Retina (tissue), 1 donor: ENCODE measurements at places on chromosomes 4 and X.

DNA sequence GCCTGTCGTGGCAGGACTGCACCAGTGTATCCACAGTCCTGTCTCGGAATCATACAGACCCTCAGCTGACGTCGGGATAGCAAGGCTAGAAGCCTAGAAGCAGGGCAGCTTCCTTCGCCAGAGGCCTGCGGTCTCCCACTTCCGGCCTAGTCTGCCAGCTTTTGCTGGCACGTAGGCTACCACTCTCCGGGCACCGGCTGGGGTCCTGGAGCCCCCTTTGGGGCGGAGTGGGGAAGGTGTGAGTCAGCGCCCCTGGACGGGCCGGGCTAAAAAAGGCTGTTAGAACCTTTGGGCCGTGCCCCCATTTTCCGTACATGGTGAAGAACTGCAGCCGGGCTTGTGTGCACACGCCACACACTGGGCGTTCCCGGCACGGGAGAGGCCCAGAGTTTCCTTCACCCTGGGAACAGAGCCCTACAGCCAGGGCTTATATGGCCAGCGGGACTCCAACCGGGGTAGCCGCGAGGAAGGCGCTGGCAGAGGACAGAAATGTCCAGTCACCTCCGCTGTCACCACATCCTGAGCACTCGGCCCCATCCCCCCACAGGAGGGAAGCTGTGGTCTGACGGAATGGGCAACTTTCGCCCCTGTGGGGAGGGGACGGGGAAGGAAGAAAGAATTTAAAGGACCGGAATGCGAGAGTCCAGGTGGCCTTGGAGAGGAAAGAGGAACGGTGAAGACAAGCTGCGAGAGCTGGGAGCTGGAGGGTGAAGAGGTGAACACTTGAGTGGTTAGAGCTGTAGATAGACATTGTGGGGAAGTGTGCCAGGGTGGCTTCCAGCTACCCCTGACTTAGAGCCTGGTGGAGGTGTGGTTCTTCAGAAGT, 4.6 kb downstream of the MAGIX start:
- peak; percentile 67 for DNase-seq

GRCh38 chr4:66609014-66609413, 936.3 kb downstream of the CENPC start:
- no peak for DNase-seq

GRCh38 chrX:122188751-122189150, 995.3 kb upstream of the GRIA3 start:
- DNase-seq: no peak

DNA sequence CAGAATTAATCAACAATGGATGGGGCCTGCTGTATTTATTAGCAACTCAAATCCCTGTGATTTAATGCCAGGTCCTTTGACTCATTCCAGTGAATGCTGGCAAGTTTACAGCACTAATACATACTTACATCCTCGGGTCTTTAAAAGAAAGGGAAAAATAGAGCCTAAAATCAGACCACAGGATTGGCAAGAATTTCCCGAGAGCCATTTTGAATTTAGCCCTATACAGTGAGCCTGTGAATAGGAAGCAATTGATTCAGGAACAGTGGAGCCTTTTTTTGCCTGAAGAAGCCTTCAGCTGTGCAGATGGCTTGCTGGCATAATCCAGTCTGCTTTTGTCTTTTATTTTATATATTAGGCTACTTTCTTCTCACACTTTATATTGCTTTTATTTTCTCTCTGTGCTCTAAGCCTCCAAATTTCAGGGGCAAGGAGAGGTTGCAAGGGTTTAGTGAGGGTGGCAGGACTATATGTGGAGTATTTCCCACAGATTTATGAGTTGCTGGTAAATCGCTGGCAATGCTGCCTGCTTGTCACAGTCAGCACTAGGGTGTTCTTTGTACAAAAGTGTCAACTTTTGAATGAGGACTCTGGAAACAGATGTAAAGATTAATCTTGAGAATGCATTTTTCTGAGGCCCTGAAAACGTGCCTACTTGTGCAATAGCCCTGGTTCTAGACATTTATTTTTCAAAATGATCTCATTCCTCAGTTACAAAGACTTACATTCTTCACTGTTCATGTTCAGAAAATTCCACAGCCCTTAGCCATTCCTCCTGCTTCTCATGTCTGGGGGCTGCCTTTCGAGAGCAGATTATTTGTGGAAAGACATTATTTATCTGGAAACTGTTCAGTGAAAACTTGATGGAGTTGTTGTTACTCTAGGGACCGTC, 303.5 kb downstream of the SPRY1 start:
- no peak for DNase-seq

DNA sequence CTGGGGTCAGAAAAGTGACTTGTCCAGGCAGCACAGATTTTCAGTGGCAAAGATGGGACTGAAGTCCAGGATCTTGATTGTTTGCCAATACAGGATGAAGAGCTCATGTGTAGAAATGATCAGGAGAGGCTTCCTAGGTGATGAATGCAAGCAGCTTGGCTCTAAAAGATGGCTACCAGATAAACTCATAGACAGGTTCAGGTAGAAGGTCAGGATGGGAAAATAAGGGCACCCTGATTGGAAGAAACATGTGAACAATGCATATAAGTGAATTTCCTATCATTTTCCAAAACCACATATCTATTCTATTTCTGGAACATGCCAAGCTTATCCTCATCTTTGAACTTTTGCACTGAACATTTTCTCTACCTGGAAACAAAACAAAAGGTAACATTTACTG, 87.7 kb downstream of the FAM13A start:
- DNase-seq: no peak
